ENCODE measurements at places on chromosomes 7 and 10.

- no peak for DNase-seq
Observed at GRCh38 chr10:86439544-86439943, 72.9 kb upstream of the GRID1 start.

DNA sequence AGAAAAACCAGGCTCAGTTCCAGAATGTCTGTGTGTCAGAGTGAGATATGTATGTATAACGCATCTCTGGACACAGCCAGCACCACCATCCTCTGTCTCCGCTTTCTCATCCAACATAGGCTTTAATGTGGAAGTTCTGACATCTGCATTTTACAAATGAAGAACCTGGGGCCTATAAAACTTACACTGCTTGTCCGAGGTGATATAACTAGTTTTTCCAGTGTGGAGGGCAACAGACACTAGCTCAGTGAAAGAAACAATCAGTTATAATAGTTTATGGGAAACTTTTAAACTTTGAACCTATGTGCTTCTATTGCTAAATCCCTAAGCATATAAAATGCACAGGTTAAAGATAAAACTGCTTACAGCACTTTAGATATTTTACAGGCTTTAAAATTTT is 208.7 kb downstream of the CRPPA start:
- DNase-seq = no peak

DNA sequence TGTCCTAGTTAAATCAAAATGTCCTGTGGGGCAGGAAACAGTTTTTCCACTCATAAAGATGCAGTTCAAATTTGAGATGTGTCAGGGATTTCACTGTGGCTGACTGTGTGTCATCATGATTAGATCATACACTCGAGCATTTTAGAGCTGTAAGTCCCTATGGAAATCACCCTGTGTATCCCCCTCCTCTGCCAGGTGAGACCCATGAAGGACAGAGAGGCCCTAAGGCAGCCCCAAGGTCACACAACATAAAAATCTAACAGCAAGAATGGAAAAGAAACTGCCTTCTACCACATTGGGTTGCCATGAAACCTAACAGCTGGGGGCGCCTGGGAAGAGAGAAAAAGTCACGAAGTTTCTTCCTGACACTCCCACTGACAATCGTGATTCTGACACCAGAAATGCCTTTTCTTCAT is 135.8 kb downstream of the KCNMA1 start:
- DNase-seq = no peak

- DNase-seq = no peak
Observed at GRCh38 chr10:3469639-3470020, 297.0 kb upstream of the PITRM1 start.

- no peak for DNase-seq
Observed at GRCh38 chr10:10364902-10365301, 652.8 kb upstream of the CELF2 start.

DNA sequence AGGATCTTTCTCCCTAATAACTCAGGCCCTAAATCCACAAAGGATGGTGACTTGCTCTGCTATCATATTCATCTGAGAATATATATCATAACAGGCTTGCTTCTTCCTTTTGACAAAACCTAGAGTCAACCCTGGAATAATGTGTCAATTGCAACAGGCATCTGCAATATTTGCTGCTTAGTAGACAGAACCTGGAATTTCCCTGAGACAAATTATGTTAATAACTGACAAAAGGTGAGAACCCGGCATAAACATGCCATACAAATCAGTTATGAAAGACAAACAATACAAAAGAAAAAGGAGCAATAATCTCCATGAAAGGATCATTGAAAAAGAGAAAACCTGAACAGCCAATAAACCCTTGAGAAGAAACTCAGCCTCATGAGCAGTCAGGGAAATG is 114.5 kb upstream of the CDCA7L start:
- no peak for DNase-seq

- no peak for DNase-seq
Observed at GRCh38 chr7:45098983-45099839, 10.4 kb upstream of the NACAD start.

DNA sequence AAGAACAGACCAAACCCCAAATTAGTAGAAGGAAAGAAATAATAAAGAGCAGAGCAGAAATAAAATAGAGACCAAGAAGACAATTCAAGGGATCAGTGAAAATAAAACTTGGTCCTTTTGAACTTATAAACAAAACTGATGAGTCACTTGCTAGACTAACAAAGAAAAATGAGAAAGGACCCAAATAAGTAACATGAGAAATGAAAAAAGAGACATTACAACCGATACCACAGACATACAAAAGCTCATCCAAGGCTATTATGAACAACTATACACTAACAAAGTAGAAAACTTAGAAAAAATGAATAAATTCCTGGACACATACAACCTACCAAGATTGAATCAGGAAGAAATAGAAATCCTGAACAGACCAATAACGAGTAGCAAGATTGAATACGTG is 414.5 kb downstream of the HTR7 start:
- no peak for DNase-seq
